ENCODE measurements at places on chromosomes 1 and 21.
A peak's percentile ranks its signal among the peaks of the same experiment; 100 is the strongest.

DNA sequence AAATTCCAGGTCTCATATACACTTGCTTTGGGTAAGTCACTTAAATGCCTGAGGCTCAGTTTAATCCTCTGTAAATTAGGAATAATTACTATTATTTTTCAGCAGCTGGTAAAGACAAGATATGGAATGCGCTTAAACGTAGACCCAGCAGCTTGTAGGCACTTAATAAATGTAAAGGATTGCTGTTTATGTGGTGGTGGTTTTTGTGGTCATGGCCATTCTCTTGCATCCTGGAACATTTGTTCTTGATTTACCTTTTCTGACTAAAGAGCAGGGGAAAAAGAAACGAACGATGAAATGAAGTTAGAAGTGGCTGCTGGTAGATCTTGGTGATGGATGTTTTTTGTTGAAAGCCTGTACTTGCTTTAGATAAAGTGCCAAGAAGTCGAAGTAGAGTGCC, 195.0 kb upstream of the FOXD3 start:
- no peak for DNase-seq

GRCh38 chr1:78792756-78793155, 143.1 kb downstream of the IFI44 start:
- no peak for DNase-seq

DNA sequence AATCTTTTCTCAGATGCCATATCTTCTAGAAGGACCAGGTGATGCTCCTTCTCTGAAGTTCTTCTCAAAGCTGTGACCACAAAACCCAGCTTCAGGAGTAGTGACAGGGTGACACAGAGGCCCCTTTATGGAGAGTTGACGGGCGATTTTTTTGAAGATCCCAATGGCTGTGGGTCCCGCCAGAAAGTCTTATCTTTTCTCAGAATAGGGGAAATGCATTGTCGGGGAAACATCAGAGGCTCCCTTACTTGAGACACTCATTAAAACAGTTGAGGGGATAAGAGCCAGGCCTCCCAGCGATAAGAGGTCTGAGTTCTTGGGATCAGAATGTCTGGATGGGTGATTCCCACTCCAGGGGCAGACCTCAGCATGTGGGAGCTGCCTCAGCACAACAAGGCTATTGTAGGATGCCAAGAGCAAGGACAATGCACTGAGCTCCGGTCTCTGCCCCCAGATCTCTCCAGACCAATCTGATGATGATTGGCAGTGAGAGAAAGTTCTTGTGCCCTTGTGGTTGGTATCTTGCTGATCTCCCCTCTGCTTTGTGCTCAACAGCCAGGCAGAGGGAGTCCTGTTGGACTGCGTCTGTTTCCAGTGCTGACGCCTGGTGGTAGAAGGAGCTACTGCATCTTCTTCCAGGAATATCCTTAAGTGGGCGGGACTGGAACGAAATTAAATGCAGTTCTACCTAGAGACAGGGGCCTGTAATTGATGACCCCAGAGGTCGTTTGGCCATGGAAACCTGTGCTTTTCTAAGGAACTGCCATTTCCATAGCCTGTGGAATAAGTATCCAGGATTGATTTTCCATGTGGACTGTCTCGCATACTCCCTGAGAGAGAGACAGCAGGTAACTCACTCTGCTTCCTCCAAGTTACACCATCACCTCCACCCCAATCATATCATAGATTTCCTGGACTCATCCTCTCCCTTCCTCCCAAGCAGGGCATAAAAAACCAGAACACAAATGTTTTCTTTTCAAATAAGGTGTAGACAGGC, 6.8 kb upstream of the ACKR1 start:
- DNase-seq, result peak; percentile 92

GRCh38 chr1:210129092-210129491, 103.5 kb upstream of the SERTAD4 start:
- DNase-seq, result no peak

GRCh38 chr1:64019818-64020217, 183.6 kb upstream of the UBE2U start:
- no peak for DNase-seq

GRCh38 chr1:95058974-95059373, 13.8 kb downstream of the ALG14 start:
- DNase-seq, result no peak

DNA sequence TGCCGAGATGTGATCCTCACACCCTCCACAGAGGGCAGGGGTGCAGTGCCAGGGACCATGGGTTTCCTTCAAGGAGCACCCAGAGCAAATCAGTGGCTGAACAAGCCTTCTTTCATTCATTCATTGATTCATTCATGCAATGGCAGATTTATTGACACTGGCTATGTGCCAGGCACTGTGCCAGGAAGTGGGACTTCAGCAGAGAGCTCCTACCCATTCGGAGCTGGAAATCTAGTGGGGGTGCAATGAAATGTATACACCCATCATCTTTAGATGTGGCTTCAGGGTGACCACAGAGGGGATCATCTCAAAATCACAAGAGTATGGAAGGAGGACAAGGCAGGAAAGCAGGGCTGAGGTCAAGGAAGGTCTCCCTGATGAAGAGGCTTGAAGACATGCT, 18.9 kb downstream of the SLC6A9 start:
- DNase-seq, result no peak

GRCh38 chr1:202709276-202710041, 795 bp downstream of the SYT2 start:
- no peak for DNase-seq

- peak; percentile 75 for DNase-seq
These were observed 30.8 kb upstream of the PTGFRN start for GRCh38 chr1:116878804-116879477.

DNA sequence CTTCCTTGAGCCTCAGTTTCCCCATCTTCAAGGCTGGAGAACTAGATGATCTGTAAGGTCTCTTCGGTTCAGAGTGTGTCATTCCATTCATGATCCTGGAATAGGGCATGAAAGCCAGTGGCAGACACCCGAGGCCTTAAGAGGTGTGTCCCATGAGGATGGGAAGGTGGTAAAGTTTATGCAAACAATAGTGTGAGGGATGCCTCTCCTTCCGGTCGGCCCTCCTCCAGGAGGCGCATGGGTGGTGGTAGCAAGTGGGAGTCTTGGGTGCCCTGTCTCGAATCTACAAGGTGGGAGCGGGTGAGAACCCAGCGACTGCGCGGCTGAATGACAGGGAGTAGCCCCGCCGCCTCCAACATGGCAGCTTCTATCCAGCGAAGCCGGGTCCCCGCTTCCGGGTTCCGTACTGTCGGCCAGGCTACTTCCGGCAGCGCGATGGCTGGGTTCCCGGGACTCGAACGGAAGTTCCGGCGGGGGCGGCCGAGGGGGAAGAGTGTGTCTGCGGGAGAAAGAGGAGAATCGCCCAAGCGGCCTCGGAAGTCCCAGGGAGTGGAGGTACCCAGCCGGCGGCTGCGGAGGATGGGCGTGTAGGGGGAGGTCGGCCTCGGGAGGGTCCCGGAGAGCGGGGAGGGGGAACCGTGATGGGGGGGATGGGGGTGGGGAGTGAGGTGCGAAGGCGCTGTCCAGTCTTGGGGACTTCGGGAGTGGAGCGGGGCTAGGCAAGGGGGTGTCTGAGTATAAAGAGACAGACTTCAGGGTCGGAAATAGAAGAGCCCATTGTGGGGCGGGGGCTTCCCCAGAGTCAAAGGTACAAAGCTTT, at the start of gene LYPLA2:
LYPLA2 (plus strand) TSS at position 450 of the 820 bp plus-strand sequence. CDS start 1,538 bp downstream, outside the sequence.
- peak; percentile 94 for DNase-seq

GRCh38 chr1:18496056-18496455, 15.3 kb downstream of the KLHDC7A start:
- no peak for DNase-seq

DNA sequence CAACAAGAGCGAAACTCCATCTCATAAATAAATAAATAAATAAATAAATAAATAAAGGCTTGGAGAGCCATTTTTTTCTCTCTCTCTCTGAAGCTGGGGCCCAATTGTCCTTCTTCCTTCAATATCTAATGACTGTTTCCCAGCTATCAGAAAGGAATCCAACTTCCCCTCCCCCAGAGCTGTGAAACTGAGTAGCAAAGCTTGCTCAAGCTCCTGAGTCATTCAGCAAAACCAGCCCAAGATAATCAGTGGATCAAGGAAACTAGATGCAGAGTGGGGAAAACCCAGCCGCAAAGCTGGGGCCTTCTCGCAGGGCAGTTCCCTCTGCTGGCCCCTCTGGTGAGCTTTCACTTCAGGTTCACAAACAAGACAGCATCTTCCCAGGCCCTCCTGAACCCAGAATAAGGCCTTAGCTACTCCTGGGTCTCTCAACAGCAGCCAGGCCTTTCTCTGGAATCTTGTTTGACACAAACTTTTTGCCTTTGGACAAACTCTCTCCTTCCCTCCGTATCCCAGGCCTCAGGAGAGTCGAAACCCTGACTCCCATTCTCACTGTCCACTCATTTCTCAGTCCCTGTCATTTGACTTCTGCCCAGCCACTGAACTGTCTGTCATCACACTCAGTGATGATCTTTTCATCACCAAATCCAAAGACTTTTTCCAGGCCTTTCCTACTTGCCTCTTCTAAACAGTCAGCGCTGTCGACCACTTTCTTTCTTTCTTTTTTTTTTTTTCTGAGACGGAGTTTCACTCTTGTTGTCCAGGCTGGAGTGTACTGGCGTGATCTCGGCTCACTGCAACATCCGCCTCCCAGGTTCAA, 18.0 kb upstream of the PTP4A2 start:
- peak; percentile 68 for DNase-seq

All from cerebellar cortex (tissue), 1 donor.